Stimulated activated CD8-positive, alpha-beta memory T cell treated with anti-CD3 and anti-CD28 coated beads, Interleukin-4, amount 100 ng/mL, for 4 hours (primary cell): ENCODE measurements at places on chromosomes 3 and 15.

DNA sequence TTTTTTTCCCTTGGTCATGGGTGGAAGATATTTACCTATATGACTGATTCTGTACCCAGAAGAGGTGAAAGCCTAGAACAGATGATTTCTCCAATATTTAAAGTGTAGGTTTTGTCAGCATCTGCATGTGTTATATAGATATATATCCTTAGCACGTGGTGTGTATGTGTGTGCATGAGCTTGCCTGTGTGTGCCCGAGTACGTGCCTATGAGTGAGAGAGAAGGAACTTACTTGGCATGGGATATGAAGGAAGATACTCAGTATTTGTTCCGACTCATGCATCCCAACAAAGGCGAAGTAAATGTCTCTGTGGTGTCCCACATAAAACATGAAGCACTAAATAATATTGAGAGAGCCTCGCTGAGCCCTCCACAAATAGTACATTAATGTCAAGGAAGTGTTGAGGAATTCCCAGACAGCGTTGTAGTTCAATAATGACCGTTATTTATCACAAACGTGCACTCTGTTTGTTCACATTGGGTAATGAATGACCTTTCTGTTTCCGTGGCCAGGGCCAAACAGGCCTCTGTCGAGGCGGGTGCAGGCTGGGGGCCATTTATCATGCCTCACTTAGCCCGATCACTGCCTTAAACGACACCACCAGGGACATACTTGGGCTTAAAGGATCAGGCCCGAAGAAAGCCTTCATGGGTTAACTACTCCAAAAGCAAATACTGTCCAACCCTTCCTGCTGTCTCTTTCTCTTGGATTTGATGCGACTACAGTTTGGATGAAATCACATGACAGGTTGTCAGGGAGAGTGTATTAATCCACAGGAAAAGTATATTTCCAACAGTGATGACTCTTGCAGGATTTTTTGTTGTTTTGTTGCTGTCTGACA is 267.7 kb downstream of the PTPRG start:
- DNase-seq, result no peak

DNA sequence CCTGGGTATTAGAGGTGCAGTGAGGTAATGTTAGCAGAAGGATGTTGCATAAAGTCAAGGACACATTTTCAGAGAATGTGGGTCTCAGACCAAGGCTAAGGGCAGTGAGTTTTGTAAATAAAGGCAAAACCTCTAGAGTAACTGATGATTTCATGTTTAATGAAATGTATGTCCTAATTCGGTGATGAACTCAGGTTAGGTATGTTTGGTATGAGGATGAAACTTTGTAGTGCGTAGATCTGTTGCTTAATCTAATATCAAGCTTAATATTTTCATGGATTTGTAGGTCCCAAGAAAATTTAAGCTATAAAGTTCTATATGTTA is 3.6 kb downstream of the USP50 start:
- DNase-seq, result no peak

GRCh38 chr15:89704411-89704810 is 13.8 kb downstream of the WDR93 start:
- DNase-seq, result no peak

GRCh38 chr15:52483707-52484106 is 45.0 kb downstream of the MYO5A start:
- no peak for DNase-seq

- DNase-seq, result no peak
Observed at GRCh38 chr15:77371850-77372563, 47.9 kb downstream of the PEAK1 start.

DNA sequence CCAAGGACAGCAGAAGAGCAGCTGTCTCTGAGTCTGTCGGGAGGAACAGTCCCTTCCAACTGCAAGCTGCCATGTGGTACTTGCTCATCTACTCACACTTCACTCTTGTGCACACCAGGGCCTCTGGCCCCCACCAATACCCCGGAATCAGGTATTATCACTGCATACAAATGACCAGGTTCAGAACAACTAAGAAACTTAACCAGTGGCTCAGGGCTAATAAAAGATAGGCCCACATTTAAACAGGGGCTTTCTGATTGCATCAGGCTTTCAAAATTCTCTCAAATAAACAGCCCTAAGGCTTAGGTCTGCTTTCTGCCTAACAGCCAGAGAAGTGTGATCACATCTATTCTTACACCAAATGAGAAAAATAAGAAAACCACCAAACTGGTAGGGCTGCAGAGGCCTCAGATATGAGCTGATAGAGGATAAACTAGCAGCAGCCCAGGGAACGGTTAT is 20.7 kb downstream of the CCDC12 start:
- no peak for DNase-seq

DNA sequence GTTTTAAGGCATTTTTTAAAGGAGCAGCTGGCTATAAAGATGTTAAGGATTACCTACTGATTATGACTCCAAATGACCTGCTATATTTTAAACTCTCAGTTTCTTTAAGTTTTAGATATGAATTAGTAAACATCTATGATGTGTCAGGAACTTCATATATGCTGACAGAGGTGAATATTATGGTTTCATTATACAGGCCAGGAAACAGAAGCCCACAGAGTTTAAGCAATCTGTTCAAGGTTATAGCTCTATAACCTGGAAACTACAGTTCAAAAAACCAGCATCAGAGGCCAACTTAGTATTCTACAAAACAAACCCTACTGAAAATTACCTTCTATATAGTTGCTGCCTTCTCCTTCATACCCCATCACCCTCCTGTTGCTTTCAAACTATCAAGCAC is 17.4 kb downstream of the PLSCR4 start:
- DNase-seq, result no peak

- DNase-seq, result no peak
Observed at GRCh38 chr3:142263112-142263511, 37.7 kb upstream of the GK5 start.

DNA sequence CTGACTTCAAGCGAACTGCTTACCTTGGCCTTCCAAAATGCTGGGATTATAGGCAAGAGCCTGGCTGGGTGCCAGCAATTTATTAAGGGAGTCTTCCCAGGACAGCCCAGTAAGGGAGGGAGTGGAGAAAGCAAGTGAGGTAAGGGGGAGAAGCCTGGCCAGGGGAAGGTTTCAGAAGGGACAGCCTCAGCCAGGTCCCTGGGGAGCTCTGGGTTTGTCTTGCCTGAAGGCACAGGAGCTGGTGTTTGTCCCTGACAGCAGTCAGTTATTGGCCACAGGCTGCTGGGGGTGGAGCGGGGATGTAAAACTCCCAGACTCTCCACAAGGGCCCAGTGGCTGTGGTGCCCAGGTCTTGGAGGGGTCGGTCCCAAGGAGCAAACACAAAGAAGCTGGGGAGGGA is 33.0 kb upstream of the CDCP1 start:
- no peak for DNase-seq

DNA sequence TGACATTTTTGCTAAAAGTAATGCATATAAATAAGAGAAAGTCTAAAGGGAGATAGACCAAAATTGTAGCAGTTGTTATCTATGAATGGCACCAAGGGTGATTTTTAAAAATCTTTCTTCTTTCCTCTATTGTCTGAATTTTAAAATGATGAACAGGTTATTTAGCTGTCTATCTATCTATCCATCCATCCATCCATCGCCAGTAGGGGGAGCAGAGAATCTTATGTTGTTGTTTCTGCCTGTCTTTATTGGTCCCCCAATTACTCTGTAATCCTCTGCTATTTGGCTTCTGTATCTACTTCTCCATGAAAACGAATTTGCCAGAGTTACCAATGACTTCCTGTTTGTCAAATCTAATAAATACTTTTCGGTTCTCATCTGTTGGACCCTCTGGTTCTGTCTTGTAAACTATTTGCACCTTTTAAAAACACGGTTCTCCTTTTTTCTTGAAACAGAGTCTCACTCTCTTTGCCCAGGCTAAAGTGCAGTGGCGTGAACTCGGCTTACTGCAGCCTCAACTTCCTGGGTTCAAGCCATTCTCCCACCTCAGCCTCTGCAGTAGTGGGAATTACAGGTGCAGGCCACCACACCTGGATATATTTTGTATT is 86.0 kb downstream of the ECT2 start:
- no peak for DNase-seq

GRCh38 chr15:60656481-60656880 is 177.5 kb upstream of the ICE2 start:
- no peak for DNase-seq
